ENCODE measurements at places on chromosomes 11 and 22.
A peak's percentile ranks its signal among the peaks of the same experiment; 100 is the strongest.

- peak; percentile 10 for DNase-seq
Observed at GRCh38 chr11:23569547-23569946, 709.3 kb upstream of the CCDC179 start.

- no peak for DNase-seq
Observed at GRCh38 chr22:27075028-27075678, 417.8 kb downstream of the MIAT start.

DNA sequence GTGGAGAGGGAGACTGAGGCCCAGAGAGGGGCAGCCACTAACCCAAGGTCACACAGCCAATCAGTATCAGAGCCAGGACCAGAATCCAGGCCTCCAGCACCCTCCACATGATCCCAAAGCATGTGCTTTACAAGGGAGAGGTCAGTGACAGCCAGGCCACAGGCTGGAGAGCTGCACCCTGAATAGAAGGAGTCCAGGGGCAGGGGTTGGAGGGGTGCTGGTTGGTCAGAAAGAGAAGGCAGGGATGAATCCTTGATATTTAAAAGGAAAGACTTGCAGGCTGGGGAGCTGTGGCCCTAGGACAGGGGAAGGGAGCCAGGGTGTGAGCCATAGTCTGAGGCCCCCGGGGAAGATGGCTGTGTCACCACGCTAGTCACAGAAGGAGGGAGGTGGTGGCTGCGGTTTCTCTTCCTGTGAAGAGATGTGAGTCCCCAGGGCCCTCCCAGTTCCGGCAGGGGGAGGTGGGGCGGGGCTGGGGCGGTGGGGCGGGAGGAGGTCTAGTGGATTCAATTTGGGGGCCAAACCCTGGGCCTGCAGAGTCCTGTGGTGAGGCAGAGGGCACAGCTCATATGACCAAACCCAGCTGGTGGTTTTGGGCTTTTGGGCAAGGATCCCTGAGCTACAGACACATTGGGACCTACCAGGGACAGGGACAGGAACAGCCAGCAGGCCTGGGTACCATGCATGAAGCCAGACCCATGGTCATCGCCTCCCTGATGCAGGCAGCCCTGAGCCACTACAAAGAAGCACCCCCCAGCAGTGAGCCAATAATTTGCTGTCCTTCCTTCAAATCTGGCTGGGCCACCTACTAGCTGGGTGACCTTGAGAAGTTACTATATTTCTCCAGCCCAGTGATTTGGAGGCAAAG is 14.0 kb downstream of the RAC2 start:
- peak; percentile 85 for DNase-seq

DNA sequence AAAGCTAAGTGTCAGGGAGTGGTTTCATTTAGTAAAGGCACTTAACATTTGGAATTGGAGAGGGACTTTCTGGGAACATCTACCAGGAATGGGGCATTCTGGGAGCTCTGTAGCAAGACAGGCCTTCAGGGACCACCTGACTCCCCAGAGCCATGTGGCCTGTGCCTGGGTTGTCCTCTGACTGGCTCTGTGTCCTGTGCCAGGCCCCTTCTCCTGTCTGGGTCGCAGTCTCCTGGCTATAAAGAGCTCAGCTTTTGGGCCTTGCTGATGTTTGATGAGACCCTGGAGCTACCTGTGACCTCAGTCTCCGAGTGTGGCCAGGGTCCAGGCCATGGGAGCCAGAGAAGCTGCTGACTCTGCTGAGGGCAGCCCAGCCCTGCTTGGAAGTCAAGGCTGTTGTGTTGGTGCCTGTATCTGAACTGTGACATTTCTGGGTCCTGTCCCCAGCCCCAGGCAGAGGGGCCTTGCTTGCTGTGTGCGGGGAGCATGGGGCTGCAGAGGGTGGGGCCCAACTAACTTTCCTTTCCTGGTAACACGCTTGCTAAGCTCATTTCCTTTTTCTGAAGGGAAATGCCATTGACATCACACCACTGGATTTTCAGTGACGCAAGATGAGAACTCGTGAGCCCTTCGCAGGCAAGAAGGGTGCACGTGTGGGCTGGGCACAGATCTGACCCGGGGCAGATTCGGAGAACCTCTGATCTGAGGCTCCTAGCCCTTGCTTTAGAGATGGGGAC is 41.3 kb downstream of the LRRC32 start:
- no peak for DNase-seq
